ENCODE measurements at places on chromosomes 5 and 9.
A peak's percentile ranks its signal among the peaks of the same experiment; 100 is the strongest.

- DNase-seq = no peak
Measured at GRCh38 chr9:27338527-27338903, 41.6 kb upstream of the EQTN start.

DNA sequence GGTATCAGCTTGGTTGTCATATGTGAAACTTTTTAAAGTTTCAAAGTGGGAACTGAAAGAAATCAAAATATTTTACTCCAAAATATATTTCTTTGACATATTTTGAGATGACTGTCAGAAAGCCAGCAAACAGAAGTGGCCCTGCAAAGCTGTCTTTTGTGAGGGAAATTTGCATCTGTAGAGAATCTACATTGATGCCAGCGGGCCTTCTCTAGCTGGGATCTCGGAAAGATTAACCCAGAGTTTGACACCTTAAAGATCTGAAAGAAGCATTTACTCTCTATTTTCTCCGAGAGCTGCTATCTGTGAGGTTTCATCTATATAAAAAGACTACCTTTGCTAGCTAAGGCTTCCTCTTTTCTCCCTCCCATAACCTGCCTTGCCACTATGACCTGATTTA is 303.6 kb downstream of the FBXL17 start:
- DNase-seq = no peak

- DNase-seq = no peak
Measured at GRCh38 chr5:125408448-125409233, 662.2 kb upstream of the ZNF608 start.

DNA sequence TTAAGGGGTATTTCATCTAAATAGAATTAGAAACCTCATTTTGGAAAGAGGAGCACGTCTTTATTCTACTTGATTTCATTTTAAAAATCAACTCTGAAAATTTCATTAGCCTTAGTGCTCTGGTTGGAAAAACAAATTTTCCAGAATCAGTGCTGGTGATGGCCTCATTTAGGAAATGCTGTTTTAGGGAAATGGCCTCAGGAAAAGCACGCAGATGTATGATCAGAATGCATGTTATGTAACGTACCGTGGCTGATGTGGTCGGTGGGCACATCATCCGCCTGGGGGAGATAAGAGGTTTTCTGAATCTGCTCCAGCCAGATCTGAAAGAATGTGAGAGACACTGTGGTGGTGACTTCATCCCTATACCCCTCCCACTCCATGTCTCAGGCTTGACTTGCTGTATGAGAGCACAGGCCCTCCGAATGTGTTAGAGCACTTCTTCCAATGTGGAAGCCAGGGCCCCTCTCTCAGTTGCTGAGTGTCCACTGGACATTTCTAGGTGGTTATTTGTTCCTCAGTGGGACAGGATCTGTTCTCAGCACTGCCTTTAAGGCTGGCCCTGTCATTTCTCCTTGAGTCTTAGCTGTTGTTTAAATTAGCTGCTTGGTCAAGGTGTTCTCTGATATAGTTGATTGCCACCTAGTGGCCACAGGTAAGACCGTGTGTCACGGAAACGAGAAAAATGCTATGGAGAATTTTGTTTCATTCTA is 96.5 kb downstream of the ARHGAP26 start:
- no peak for DNase-seq

DNA sequence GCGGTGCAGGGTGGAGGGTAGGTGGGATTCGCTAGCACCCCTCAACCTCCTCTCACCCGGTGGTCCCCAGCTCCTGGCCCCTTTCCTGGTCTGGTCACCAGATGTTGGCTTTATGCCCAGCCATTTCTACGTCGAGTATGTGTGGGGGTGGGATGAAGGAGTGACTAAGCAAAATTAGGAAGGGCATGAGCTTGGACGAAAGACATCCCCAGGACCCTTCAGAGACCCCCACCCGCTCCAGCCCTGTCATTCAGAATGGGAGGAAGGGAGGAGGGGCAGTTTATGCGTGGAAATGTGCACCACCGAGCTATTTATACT is 742 bp downstream of the BHMT2 start:
- no peak for DNase-seq

GRCh38 chr9:136083558-136084062 is 11.5 kb downstream of the NACC2 start:
- no peak for DNase-seq

GRCh38 chr5:142012186-142012785 is 541 bp downstream of the GNPDA1 start:
- peak; percentile 36 for DNase-seq

DNA sequence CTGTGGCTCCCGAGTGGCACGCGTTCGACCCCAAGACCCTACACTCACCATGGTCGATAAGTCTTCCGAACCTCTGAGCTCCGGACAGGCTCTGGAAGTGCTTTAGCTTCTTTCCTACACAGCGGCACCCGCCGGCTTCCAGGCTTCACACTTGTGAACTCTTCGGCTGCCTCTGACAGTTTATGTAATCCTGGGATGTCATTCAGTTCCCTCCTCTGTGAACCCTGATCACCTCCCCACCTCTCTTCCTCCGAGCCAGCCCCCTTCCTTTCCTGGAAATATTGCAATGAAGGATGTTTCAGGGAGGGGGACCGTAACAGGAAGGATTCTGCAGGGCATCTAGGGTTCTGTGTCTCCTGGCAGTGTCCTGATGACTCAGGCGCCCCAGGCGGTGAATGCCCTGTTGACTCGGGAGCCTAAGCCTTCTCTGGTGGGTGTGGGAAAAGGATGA is at the start of gene CD14:
CD14 (minus strand) TSS at position 155 of the 451 bp plus-strand sequence; CDS start at position 51, 104 bp downstream.
- DNase-seq = no peak

- peak; percentile 39 for DNase-seq
Measured at GRCh38 chr5:140402258-140403074, 833 bp downstream of the ANKHD1 start.

DNA sequence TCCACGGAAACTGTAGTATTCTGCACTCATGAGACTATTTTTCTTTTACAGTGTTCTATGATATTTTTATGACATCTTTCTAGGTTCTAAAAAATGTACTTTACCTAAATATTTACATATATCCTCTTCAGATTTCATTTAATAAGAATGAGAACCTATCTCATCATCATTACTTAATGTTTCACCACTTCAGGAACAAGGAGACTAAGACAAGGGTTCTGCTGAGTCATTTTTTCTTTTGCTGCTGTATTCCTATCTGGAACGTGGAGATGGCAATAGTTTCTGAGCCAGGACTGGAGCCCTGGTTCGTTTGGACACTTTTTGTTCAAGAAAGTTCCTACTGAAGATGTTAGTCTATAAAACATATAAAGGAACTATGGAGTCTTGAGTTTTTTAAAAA is 258.2 kb upstream of the MAP3K1 start:
- DNase-seq = no peak

DNA sequence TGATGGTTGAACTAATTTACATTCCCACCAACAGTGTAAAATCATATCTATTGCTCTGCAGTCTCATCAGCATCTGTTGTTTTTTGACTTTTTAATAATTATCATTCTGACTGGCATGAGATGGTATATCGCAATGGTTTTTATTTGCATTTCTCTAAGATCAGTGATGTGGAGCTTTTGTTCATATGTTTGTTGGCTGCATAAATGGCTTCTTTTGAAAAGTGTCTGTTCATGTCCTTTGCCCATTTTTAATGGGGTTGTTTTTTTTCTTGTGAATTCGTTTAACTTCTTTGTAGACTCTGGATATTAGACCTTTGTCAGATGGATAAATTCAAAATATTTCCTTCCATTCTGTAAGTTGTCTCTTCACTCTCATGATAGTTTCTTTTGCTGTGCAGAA is 115.2 kb upstream of the CDH12 start:
- no peak for DNase-seq

- DNase-seq = no peak
Measured at GRCh38 chr9:85213650-85214607, 527.8 kb downstream of the AGTPBP1 start.

DNA sequence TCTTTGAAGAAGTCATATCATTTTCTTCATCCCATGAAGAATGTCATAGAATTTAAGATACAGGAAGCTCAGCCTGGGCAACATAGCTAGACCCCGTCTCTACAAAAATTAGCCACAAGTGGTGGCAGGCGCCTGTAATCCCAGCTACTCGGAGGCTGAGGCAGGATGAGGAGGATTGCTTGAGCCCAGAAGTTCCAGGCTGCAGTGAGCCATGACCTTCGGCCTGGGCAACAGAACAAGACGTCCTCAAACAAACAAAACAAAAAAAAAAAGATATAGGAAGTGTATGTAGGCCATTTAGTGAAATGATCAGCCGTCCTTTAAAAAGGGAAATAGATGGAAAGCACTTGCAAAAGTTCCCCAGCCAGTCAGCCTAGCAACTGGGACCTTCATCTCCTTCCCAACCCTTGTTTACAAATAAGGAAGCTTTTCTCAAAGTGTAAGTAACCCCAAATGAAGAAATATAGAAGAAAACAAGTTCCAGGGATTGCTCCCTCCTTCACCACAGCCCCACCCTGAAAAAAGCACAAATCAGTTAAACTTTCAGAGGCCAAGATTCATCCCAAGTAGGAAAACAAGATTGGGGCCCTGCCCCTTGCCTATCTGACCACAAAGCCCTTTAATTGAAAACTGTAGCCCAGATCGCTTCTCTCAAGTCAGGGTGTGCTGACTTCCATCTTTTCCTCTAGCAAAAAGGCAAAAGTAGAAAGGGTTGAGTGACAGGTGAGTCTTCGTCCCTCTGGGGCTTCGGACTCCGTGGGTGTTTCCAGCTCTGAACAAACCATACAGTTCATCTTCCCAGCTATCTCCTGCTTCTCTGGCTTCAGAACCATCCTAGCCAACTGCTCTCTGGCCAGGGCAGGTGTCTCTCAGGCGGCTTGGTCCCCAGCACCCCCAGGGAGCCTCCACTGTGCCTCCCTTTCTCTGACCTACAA is 1.2 kb downstream of the SLC31A2 start:
- no peak for DNase-seq

- no peak for DNase-seq
Measured at GRCh38 chr9:112640311-112640710, 77.6 kb downstream of the INIP start.

- DNase-seq = no peak
Measured at GRCh38 chr5:124702525-124702924, 43.9 kb downstream of the ZNF608 start.

- DNase-seq = no peak
Measured at GRCh38 chr9:137087409-137087925, 682 bp downstream of the MAN1B1 start.

GRCh38 chr5:40268088-40268487 is 411.6 kb upstream of the PTGER4 start:
- no peak for DNase-seq

- DNase-seq = no peak
Measured at GRCh38 chr5:51398875-51399642, 15.8 kb downstream of the ISL1 start.

GRCh38 chr9:87685871-87686519 is 39.9 kb upstream of the CTSL start:
- DNase-seq = no peak

- no peak for DNase-seq
Measured at GRCh38 chr9:127087411-127087810, 35.0 kb downstream of the ANGPTL2 start.

- no peak for DNase-seq
Measured at GRCh38 chr5:60578315-60578714, 121.7 kb downstream of the DEPDC1B start.

- DNase-seq = no peak
Measured at GRCh38 chr5:74476046-74476818, 164.3 kb downstream of the ENC1 start.

- DNase-seq = no peak
Measured at GRCh38 chr5:132375957-132376356, 6.4 kb downstream of the SLC22A5 start.

DNA sequence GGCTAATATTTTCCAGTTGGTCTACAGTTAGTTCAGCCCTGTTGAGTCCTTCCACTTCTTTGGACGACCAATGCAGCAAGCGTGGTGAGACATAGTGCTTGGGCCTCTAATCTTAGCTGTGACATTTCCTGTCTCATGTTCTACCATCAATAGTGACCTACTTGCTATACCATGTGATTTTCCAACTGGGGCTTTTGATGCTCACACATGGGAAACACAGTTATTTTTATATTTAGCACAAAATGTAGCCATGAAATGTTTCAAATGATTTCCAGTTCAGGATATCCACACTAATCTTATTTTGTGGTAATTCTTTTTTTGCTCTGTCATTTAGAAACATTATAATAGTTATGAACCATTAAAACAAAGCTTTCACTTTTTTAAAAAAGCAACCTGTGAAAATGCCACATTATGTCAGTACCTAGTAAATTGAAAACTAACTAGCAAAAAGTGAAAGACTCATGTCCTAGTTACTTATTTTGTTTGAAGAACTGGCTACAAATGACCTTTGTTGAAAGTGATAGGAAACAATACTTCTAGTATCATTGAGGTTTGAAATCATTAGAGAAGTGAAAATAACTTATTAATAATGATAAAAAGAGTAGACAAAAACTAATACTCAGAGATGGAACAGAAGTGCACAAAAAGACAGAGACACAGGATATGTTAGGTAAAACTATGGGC is 18.3 kb downstream of the MARCHF3 start:
- DNase-seq = no peak

DNA sequence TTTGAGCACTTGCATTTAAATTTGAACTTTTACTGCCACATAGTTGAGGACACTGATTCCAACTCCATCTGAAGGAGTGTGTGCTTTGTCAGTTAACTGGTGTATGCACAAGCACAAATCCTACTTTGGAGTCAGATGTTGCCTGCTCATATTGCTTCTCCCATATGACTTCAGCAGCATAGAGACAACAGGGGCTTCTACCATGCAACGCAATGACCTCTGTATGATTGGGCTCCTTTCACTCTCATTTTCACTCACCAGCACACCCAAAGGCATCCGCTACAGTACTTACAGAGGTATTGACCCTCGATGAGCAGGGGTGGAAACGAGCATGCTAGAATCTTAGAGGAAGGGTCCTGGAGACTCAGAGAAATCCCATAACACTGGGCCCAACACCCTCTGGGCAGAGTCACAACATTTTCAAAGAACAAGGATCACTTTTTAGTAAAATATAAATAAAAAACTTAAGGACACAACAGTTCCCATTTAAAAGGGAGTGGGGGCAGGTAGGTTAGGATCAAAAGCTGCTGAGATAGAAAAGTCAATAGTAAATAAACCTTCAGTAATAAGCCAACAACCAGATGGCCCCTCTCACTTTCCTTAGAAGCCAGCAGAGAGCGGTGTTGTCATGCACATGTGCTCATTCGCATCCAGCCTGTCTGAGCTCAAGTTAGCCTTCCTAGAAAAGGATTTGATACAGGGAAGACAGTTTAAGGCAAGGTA is 203.8 kb downstream of the SNCAIP start:
- DNase-seq = no peak

DNA sequence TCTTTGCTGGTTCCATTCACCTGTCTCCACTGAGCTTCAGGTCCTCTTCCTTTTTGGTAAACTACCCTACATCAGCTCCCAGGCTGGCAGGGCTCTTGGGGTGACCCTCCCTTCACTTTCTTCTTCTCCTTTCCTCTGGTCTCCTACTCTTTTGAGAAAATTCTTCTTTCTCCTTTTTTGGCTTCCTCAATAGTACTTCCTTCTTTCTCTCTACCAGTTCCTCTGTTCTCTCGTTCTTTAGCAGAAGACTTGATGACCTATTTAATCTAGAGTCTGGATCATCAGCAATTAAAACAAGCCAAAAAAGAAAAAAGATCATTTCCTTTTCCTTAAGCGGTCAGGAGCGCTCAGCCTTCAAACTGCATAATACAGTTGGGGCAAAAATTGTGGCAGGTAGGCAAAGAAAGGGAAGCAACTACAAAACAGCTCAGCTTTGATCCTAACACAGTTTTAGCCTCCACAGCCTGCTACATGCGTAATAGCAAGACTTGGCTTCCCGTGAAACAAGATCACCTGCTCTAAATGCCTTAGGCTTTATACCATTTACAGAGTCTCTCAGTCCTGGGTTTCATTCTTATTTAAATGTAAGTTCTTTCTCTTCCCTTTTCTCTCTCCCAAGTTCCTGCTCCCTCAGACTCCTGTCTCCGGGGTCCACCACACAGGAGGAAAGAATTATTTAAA is 14.0 kb upstream of the GSN start:
- no peak for DNase-seq

GRCh38 chr5:174284873-174285272 is 239.4 kb downstream of the NSG2 start:
- DNase-seq = no peak

Measured in activated effector memory CD4-positive, alpha-beta T cell treated with Interleukin-2 at 50 U/mL for 16 hours (primary cell).